ENCODE measurements at places on chromosomes 16 and 17.

- DNase-seq: no peak
These were observed 361.3 kb upstream of the SOX9 start for GRCh38 chr17:71759422-71760060.

DNA sequence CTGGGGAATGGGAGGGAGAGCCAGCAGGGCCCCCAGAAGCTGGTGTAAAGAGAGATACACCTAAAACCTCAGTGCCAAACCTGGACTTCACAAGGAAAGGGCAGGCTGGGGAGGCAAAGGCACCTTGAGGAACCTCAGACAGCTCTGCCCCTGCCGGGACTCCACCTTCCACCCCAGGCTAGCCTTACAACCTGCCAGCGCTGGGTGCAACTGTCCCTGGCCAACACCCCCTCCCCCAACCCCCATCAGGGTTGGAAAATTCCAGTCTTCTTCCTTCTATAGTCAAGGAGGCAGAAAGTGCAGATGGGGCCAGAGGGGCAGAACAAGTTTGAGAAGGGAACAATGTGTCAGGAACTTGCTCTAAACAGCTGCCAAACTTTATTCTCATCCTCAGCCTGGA, 2.2 kb downstream of the YBX2 start:
- no peak for DNase-seq

- peak; percentile 65 for DNase-seq
These were observed 120.0 kb upstream of the TBX2 start for GRCh38 chr17:61279476-61280145.

DNA sequence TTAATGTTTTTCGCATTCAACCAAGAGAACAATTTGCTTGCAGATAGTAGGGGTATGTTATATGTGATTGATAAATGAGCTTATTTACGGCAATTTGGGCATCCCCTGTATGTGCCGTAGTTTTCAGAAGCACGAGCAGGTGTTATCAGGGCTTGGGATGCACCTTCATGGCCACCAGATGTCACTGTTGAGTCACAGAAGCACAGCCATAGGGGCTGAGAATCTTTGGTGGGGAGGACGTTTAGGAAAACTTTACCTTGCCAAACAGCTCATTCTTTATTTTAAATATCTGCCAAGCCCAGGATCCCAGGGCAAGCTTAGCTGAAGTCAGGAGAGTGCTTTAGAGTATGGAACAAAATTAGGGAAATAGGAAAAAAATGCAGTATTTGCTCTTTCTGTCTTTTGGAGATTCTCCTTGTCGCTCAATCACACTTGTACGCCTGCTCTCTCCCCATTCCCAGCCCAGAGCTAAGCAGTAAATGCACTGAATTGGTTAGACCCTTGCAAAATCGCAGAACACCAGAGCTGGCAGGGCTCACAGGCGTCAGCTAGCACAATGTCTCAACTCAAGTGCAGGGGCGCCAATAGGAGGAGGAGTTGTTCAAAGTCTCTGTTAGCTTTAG, 93.6 kb upstream of the MPHOSPH6 start:
- peak; percentile 48 for DNase-seq

DNA sequence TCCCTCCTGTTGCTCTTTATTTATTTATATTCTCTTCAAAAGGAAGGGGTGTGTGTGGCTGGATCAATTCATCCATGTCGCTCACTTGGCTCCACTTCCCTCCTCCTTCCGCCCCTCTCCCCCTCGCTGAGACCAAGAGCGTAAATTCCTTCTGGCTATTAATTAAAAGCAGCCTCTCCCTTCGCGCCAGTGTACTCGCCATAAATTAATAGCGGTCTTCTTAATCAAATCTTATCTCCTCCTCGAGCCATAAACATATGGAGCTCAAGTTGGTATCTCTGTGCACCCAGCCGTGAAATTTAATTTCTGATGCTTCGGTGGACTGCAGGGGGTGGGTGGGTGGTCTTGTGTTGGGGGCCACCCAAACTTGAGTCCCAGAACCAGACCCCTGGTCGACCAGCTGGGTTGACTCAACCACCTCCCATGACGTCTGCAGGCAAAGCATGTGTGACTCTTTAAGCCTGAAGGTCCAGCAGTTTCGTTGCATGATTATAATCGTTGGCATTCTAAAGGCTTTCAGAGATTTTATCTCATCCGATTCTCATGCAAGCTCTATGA, 57.9 kb downstream of the SDK2 start:
- no peak for DNase-seq

DNA sequence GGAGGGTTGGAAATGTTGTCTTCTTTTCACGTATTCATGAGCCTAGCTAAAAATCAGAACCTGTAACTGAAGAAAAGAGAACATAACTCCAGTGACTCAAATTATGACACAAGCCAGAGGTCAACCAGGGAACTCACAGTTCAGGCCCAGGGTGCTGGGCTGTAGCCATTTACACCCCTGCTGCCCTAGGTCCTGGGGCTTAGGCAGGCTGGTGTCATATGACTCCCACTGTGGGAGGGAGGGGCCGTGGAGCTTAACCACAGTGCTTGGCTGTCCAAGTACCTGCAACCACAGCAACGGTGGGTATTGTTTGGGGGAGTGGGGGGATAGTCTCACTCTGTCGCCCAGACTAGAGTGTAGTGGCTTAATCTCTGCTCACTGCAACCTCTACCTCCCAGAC, 71.1 kb upstream of the AMZ2 start:
- no peak for DNase-seq

DNA sequence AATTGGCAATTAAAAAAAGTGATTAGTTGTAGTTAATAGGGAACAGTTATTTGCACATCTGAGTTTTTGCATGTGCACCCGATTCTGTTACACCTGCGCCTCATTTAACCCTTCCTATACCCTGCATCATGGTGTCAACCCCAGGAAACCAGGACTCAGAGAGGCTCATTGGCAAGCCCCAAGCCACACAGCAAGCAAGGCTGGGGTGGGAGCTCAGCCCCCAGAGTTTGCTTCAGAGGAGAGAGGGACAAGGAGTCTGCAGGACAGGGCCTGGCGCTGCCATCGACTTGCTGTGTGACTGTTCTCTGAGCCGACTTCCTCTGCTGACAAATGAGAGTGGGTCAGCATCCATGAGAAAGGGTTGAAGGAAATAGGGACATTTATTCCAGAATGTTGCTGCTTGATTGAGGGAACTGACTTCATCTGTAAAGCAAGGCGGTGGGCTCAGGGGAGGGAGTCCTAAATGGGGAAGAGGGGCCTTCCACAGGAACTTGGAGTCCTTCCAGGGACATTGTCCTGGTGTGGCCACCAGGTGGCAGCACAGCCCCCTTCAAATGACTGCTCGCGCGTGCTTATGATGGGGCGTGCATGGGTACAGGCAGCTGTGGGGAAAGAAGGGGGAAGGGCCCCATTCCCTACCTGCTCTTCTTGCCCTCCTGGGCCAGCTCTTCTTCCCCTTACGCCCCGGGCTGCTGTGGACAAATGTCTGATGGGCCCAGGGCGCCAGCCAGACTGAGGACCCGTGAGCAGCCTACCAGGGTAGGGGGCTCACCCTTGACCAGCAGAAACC, 51.6 kb downstream of the NT5M start:
- peak; percentile 62 for DNase-seq

DNA sequence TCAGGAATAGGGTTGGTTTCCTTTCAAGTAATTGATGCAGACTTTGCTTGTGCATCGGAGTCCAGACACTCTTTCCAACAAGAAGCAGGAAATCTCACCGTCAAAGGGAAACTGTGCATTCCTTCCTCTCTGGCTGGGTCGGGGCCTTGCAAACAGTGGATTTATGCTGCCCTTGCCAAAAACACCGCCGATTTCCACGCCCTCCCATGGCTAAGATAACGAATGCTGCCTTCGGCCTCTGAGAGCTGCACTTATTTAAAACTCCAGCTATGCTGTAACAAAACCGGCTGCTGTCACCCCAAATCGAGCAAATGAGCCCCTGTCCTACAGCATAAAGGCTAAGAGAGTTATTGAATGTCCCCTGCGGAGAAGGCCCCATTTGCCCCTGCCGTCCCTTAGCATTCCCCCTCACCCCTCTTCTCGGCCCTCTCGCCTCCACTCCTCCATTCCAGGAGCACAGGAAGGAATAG, 275.5 kb upstream of the IRX5 start:
- DNase-seq: peak; percentile 10

- no peak for DNase-seq
These were observed 20.9 kb downstream of the CMIP start for GRCh38 chr16:81465375-81465943.

- no peak for DNase-seq
These were observed 1.7 kb upstream of the PGAP6 start for GRCh38 chr16:383326-384051.
